HS-5 (cell line): ENCODE measurements at places on chromosomes 16 and 17.

DNA sequence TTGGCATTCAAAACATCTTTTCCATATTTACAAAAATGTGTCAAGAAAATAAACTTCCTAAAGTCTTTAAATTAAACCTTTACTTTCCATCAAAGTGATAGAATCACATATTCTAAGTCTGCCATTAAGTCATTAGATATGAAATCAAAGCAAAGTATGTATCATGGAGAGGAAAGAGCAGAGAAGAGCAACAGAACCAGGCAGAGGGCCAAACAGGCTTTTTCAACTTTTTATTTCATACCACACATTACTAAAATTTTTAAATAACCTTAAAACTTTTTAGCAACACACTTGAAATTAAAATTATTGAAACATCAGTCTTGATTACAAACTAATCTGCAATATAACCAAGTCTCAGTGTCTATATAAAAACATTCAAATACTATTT lies 13.8 kb downstream of the SIAH1 start:
- DNase-seq, result no peak

GRCh38 chr17:33375103-33375502 lies 82.0 kb upstream of the ASIC2 start:
- no peak for DNase-seq

DNA sequence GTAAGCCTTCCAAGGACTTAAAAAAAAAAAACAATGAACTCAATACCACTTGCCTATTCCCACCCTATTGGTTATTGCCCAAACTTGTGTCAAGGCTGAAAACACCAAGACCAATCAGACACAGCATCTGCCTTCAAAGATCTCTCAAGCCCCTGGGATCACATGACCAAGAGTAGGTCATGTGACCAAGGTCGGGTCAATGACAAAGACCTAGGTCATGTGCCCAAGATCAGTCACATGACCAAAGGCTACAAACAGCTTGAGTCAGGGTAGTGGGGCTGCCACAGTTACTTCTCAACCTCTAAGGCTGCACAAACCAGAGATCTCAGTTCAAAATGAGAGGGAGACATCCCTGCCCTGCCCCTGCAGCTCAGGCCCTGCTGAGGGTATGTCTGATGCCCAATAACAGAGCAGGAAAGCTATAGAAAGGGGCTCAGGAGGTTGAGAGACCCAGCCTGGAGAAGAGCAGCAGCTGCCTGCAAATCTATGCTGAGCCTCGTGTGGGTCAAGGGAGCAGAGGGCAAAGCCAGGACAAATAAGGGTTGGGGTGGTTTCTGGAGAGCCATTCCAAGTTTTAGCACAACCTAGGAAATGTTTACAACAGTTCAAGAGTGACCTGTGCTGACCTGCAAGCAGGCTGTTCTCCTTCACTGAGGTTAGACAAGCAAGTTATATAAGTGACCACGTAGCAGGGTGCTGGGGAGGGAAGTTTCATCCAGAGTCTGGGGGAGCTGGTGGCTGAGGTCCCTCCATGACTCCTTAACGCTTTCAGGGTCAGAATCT lies 48.8 kb downstream of the PIMREG start:
- DNase-seq, result no peak

GRCh38 chr16:84738255-84739038 lies 38.6 kb downstream of the USP10 start:
- DNase-seq, result no peak

- DNase-seq, result no peak
Measured at GRCh38 chr17:17420082-17420481, 56.7 kb upstream of the MED9 start.

GRCh38 chr16:84933774-84934631 lies 77.3 kb downstream of the ZDHHC7 start:
- DNase-seq, result no peak

GRCh38 chr16:58119509-58119845 lies 9.7 kb downstream of the CFAP20 start:
- DNase-seq, result no peak

DNA sequence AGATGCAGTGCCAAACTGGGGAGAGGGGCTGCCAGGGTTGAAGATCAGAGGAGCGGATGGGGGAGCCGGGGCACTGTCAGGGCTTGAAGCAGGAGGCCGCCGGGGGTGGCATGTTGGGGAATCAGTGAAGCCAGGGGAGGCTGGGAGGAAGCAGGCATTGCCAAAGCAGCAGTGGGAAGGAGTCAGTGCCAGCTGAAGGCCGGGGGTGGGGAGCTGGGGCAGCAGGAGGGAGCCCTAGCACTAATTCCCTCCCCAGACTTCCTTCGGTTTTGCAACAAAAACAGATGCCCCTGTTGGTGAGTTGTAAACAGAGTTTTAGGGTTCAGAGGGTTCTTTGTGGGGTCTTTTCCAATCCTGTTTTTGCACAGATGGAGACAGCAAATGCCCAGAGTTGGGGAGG lies 10.9 kb upstream of the TAC4 start:
- no peak for DNase-seq

DNA sequence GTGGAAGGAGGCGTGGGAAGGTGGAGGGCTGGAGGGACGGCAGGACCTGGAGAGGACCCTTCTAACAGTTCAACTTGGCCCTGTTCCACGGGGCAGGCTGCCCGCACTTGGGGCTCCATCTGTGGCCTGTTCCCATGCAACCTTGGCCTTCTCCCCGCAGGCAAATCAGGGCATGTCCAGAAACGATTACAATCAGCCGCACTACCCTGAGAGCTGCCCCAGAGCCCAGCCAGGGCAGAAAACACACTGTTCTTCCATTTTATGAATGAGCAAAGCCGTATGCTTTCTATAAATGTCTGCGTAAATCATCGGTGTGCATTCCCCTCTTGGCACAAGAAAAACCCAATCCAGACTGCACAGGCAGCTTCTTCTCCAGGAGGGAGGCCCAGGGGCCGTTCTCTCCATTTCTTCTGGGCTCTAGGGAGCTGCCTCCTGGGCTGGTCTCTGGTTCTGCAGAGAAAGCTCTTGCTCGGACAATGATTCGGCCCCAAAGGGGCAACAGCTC lies 228.7 kb downstream of the SOX9 start:
- no peak for DNase-seq

DNA sequence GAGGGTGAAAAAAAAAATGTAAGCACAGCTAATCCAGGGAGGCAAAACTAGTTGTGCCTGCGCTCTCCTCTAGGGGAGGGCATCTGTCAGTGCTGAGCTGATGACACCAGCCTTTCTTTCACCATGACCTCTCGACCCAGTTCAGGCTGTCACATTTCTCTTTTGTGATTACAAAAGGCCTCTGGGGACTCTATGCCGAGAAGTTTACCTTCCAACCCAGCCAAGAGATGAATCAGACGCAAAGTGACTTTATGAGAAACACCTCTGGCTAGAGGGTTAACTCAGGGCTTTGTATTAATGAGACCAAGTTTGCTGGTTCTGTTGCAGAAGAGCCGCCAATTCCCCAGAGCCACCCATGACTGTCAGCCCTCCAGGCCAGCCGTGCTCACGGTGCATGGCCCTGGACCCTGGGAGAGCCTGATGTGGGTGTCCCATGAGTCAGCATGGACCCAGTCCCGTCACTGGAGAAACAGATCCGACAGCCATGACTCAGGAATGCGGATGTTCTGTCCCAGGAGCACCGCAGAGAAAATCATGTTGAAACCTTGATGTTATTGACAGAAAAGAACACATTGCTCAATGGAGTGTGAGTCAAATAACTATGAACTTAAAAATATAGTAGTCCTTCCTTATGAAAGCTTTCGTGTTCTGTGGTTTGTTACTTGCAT lies 437.2 kb downstream of the HS3ST3B1 start:
- peak; percentile 98 for DNase-seq

GRCh38 chr17:71004413-71004812 lies 835.1 kb downstream of the KCNJ2 start:
- no peak for DNase-seq

DNA sequence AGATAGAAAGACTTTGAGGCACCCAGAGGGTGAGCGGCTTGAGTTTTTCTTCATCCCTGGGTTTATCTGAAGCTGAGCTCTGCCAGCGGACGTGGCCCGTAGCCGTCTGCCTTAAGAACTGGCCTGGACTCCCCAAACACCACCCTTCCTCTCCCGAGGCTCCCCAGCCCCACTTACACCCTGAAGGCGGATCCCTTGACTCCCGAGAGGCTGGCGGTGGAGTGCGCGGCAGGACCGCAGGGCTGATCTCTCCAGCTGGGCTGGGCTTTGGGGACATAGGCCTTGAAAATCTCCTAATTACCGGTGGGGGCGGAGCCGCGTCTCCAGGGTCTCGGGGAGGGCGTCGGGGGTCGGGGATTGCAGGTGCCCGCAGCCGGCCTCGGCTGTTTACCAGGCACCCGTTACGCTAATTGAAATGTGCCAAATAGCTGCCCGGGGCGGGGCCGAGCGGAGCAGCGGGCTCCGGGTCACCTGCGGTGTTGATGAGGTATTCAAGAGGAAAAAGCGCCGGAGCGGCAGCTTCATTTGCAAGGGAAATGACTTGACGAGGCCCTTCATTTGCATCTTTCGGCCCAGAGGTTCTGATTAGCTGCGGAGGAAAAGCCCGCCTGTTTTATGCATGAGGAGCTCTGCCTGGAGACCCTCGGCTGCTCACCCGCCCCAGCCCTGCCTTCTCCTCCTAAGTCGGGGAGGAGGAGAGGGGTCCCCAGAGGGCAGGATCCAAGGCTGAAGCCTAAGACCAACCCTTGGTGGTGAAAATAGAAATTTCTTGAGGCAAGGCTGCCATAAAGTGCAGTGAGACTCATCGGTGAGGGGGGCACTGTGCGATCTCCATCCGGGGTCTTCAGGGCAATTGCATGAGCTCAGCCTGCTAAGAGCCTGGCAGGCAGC lies 100.7 kb downstream of the MGAT5B start:
- no peak for DNase-seq

DNA sequence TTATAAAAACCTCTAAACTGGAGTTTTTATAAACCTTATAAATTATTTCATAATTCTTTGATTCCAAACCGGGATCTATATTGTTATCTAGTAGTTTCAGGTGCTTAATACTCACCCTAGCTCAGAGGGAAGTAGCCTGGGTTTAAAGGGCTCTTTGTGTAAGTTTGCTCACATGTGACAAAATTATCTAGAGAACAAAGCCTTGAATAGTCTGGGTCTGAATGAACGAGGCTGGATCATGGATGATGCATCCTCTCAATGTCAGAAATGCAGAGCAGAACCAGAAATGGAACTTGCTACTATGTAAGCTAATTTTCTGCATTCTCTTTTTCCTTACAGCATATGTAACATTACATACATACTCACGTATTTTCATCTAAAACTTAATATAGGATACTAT lies 103.9 kb upstream of the NETO2 start:
- no peak for DNase-seq

DNA sequence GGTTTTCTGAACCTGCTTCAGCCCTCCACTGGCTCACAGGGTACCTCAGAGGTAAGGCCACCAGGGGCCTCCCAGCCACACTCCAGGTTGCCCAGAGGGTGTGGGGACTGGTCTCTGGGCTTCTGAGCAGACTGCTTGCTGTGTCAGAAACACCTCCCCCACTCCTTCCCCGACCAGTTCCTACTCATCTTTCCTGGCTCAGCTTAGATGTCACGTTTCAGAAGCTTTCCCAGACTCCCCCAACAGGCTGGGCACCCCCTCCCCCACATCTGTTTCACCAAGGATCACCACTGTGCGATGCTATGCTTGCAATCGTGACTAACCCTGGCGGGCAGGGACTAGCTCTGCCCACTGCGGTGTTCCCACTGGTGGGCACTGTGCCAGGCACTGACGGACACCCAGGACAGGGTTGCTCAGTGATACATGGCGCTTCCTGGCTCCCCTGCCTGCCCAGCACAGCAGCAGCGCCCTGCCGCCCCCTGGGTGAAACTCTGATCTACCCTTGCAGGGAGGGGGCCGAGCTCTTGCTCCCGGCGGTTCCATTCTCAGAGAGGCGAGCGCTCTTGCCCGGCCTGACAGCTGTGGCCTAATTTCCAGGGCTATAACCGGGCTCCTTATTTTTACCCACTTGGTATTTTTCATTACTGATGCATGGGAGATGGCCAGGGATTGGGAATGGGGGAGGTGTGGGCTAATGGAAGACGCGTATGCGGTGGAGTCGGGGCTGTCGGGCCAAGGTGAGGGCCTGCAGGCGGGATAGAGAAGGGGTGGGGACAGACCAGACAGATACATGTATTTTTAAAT lies 29.4 kb upstream of the MTSS2 start:
- DNase-seq, result peak; percentile 97

DNA sequence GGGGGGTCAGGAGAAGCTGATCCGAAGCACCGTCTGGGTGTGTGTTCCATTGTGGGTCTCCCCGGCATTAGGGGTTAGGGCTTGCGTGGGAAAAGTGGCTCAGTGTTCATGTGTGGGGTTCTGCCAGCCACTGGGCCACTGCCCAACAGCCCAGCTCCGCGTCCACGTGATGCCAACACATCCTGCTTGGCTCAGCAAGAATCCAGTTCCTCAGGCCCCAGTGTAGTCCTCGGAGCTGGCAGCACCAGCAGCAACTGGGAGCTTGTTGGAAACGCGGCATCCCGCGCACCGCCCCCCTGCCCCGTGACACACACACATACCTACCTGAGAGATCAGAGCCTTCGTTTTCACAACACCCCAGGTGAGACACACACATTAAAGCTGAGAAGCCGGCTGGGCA lies 18.9 kb downstream of the LGALS9 start:
- DNase-seq, result no peak

- no peak for DNase-seq
Measured at GRCh38 chr17:40168262-40168832, 8.9 kb upstream of the RAPGEFL1 start.

DNA sequence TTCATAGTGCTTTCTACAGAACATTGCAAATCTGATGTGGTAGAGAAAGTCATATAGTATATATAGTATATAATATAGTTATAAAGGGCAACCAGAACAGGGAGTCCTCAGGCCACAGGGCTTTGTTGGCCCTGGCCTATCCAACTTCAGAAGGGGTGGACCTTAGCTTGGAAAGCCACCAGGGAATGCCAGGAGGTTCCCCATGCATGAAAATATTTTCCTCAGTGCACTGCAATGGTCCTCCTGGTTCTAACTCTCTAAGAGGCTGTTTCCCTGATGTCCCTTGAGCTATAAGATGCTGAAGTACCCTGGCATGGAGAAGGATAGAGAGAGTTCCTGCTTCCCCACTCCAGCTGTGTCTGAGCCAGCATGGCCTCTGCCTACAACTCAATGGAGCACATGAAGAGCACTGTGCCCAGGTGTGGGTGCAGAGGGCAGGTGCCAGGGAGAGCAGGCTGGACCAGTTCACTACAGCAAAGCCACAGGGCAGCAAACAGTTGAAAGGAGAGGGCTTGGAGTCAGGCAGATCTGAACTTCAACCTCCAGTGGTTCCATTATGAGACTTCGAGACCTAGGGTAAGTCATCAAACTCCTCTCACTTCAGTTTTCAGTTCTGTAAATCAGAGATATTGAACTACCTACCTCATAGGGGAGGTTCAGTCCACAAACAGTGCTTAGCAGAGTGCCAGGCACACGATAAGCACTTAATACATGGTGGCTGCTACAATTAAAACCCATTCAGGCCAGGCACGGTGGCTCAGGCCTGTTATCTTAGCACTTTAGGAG lies 183.1 kb downstream of the SALL1 start:
- no peak for DNase-seq

GRCh38 chr16:9836118-9836736 lies 346.0 kb downstream of the GRIN2A start:
- no peak for DNase-seq

- no peak for DNase-seq
Measured at GRCh38 chr16:15970202-15970601, 20.8 kb downstream of the ABCC1 start.
